Stimulated activated CD4-positive, alpha-beta T cell treated with anti-CD3 and anti-CD28 coated beads, TNF-alpha, amount 100 ng/mL, for 24 hours (primary cell): ENCODE measurements at places on chromosomes 4 and X.

- no peak for DNase-seq
Measured at GRCh38 chrX:3286196-3286945, 60.1 kb downstream of the MXRA5 start.

DNA sequence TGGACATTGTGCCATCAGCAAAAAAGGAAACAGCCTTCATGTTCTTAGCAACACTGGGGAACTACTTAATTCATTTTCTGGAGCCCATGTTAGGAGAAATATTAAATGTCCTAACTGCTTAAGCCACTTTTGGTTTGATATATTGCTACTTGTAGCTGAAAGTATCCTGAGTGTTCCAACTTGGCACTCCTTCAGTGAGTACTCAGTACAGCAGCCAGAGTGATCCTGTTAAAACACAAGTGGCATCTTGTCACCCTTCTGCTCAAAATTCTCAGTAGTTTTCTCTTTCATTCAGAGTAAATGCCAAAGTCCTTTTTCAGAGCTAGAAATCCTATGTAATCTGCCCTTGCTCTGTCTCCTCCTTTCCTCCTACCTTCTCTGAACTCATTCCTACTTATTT lies 522.0 kb downstream of the GRID2 start:
- no peak for DNase-seq

GRCh38 chrX:46587158-46587557 lies 13.6 kb downstream of the CHST7 start:
- peak; percentile 21 for DNase-seq

DNA sequence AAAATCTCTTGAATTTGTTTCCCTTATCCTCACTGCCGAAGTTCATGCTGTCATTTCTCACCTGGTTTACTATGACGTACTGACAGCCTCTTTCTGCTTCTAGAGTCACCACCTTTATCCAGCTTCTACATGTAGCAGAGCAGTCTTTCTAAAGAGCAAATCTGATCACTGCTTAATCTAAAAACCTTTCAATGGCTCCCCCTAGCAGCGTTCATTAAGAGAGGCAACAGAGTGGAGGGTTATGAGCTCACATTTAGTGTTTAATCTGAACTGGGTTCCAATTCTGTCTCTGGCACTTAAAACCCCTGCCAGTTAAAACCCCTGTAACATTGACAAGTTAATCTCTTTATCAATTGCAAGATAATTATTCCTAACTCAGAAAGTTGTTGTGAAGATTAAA lies 4.4 kb downstream of the RBPJ start:
- DNase-seq, result no peak

DNA sequence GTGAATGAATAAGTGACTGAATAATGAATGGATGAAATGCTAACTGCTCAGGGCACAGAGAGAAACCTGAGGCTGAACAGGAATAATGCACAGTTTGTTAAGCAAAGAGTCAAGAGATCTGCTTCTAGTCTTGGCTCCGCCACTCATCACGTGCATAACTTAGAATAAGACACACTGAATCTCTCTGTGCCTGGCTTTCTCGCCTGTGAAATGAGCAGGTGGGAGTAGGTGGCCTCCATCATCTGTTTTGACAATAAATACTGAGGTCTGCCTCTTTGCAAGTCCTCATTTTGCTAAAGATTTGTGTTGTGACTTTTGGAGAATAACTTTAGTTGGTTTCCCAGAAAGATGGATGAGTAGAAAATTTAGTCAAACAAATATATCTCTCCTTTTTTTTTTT lies 318.0 kb downstream of the FBXW7 start:
- DNase-seq, result no peak
